ENCODE measurements at places on chromosomes 6 and 20. TPM values are rescaled to one million over a fixed set of nuclear protein-coding genes. Genes with fewer than 3 reads are reported as not detected.
A peak's percentile ranks its signal among the peaks of the same experiment; 100 is the strongest.

Gene NNAT
- not detected for total RNA-seq

Gene MUCL3
- total RNA-seq = under 0.01 TPM

DNA sequence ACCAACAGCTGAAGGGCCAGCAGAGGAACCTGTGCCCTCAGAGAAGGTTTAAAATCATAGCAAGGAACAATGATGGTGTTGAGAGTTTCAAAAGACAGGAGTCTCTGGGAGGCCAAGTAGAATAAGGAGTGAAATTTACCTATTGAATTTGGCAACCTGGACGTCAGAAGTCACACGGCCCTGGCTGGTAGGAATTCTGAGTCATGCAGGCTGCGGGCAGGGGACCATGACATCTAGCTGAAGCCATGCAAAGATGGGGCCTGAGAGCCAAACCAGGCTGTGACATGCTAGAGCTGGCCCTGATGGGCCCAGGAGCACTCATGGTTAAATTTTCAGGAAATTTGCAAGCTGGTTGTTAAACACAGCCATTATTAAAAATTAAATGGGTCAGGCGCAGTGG lies 64.0 kb upstream of the SNX9 start:
- no peak for DNase-seq

DNA sequence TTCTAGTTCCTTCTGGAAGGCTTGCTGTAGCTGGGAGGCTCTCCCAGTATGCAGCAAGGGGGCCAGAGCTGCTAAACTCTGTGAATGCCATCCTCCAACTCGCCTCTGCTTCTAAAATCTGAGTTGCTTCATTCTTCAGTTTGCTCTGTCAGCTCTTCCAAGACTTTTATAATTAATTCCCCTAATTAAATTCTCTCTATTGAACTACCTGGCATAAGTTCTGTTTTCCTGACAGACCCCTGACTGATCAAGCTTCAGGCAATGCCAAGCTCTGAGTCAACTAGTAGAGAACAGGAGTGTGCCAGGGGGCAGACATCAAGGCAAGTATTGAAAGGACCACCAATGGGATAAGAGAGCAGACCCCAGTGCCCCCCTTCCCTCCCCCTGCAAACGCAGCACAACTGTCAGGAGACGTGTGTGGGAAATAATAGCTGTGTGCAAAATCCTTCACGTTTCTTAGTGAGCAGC lies 109.3 kb upstream of the TAB2 start:
- no peak for DNase-seq

DNA sequence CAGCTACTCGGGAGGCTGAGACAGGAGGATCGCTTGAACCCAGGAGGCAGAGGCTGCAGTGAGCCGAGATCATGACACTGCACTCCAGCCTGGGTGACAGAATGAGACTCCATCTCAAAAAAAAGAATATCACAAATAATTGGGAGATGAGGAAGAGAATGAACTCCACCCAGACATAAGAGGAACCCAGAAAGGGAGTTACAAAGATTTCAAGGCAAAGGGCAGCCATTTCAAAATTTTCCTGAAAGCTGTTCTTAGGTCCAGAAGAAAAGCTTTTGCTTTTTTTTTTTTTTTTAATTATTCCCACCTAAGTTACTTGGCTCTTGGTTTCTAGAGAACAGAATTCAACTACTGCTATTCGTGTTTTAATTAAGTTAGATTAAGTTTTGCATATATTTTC lies 23.8 kb downstream of the MYB start:
- no peak for DNase-seq

DNA sequence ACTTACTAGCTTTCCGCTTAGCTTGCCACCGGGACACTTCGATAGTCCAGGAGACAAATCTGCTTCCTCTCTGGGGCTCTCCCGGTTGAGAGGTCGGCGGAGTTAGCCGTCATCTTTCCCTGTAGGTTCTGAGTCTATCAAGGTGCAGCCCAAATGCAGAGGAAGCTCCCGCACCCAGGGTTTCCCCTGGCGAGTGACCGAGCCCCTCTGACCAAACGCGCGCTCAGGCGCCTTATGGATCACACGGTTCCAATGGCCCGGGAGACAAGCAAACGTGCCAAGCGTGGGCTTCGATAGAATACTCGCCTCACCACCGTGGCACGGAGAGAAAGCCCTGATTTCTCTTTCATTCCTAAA lies 15.8 kb upstream of the FOXC1 start:
- DNase-seq = no peak

Gene LY6G6C
- 0.38 TPM for total RNA-seq

DNA sequence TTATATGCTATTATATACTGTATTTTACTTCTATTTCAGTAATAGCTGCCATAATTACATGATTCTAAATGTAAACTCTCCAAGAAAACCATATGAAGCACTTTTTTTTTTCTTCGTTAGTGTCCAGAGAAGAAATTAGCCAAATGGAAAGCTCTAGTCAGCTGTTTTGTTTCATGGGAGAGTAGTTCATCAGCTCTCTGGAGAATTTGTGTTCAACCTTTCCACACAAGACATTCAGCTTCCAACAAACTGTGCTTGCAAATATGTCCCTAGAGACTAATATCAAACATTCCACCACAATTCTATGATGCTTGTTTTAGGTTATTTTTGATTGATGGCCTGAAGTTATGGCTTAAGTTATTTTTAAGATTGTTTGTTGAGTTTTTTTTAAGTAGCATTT lies 19.5 kb downstream of the FHL5 start:
- DNase-seq = no peak

DNA sequence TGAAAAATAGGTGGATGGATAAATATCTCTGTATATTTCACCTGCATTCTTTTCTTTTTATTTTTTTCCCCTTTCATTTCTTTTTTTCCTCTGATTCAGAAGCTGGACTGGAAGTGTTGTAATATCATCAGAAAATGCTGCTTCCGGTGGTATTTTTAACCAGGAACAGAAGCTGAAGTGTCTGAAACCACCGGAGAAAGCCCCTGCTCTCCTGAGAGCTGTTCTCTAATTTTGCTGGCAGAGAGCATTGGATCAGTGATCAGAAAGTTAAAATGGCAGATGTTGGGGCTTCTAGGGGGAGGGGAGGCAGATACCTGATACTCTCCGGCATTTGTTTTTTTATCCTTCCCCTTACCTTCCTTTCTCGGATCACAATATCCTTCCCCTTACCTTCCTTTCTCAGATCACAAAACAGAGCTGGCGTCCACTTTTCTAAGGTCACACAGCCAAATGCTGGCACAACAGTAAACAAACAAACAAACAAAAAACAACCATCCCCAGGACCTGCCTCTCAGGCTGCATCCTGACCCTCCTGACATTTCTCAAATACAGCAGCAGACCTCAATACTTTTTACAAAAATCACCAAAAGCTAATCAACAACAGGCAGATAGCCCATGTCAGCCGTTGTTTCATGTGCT lies 143.2 kb upstream of the ZNF217 start:
- DNase-seq = peak; percentile 64

Gene RIPOR2
- total RNA-seq = not detected

GRCh38 chr6:49563006-49563886 lies 12.8 kb downstream of the C6orf141 start:
- DNase-seq = no peak

GRCh38 chr20:22460231-22460630 lies 124.1 kb downstream of the FOXA2 start:
- DNase-seq = peak; percentile 85

Gene IL17F
- total RNA-seq = not detected

Gene WFDC10B
- total RNA-seq = not detected

DNA sequence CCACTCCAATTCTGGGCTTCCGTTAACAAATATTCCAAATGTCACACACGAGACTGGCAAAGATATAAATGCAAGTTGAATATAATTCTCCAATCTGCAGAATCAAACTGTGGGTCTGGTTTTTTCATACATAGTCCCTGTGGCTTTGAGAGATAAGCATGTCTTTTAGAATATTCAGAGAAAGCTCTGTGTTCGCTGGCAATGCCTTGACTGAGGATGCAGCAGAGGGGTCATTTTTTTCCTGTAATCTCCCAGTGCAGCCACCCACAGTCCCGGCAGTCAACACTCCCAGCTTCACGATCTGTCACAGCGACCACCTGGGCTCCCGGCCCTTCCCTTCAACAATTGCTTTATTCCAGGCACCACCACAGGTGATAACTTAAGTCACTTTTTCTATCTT lies 30.5 kb downstream of the MUC22 start:
- no peak for DNase-seq

DNA sequence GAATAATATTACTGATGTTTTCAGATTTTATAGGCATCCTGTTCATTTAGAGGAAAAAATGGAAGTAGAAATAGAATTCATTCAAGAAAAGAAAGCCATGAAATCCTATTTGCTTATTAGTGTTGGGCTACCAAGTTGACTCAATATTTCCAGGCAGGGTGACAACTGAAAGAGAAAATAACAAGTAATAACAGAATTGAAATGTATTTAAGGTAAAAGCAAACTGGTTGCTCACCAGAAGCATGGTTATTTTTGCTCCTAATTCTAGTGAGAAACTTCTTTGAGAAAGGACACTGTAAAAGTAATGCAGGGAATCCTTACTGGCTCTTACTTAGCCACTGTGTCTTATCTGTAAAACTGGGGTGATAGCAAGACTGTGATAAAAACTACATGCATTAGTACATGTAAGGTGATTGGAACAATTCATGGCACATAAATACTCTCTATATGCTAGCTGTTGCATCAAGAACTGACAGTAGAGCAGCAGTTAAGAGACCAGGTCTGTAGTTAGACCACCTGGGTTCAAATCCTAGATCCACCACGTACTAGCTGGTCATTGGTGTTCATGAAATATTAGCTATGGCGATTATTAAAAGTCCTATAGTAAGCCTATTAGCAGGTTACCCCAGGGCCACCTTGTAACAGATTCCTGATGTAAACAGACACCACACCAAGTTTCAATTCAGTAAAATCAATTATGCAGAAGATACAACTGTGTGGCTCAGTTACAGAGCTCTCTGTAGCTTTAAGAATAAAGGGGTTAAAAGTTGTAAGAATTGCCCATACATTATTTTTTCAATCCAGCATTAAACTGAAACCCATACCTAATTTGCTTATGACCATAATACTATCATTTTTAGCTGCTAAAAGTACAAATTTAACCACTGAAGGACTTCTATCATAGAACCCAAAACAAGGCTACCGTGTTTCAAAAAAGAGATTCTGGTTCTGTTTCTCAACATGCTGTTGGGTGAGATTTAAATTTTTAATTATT lies 159.2 kb upstream of the COL21A1 start:
- DNase-seq = no peak

DNA sequence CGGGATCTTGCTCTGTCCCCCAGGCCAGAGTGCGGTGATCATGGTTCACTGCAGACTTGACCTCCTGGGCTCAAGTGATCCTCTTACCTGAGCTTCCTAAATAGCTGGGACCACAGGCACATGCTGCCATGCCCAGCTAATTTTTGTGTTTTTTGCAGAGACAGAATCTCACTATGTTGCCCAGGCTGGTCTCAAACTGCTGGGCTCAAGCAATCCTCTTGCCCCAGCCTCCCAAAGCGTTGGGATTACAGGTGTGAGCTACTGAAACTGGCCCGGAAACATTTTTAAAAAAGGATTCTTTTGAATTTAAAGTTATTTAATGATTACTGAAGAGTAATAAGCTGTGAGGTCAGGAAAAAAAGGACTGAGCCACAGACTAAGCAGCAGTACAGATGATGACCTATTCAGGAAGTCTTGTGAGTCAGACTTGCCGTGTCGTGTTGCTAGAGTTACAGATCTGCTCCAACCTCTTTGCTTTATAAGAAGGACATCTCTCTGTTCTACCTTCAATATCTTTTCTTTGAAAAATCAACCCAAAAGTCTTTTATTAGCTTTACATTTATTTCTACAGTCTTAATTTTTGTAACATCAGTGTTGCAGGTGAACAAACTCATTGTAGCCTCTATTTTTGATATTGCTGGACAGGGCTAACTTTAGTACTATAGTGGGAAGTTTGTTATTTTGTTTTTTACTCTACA lies 108.7 kb downstream of the NCOA3 start:
- DNase-seq = peak; percentile 83

Gene SPATS1
- total RNA-seq = not detected

- peak; percentile 51 for DNase-seq
Measured at GRCh38 chr6:149473080-149474052, 11.4 kb downstream of the ZC3H12D start.

- no peak for DNase-seq
Measured at GRCh38 chr6:16337295-16337975, 99.0 kb downstream of the GMPR start.

Gene RAET1L
- total RNA-seq = 0.79 TPM

GRCh38 chr20:62141397-62142251 lies 1.6 kb downstream of the PSMA7 start:
- DNase-seq = peak; percentile 50

Gene VPS16
- total RNA-seq = 33.2 TPM

- DNase-seq = no peak
Measured at GRCh38 chr6:116238083-116238482, 15.8 kb downstream of the TSPYL4 start.

- peak; percentile 17 for DNase-seq
Measured at GRCh38 chr20:31822421-31823330, 3.5 kb downstream of the MYLK2 start.

GRCh38 chr6:72653026-72653425 lies 31.2 kb downstream of the KCNQ5 start:
- DNase-seq = no peak

GRCh38 chr6:108868647-108869046 lies 20.4 kb downstream of the ARMC2 start:
- DNase-seq = no peak

DNA sequence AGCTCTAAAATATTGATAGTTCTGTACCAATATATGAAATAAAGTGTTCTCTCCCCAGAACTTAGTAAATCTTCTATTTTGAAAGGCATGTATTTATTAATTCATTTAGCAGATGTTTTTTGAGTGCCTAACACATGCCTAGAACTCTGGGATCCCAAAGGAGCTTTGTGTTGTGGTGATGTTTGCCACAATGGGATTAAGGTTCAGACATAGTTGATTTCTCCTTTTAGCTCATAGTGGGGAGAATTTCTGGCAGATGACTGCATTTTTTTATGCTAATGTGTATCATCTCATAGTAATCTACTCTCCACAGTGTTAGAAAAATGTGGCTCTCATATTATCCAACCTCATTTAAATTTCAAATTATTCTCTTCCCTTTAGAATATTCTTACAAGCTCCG lies 21.7 kb downstream of the MYB start:
- no peak for DNase-seq

Gene COL11A2
- under 0.01 TPM for total RNA-seq
